ENCODE measurements at places on chromosomes 16 and 17. TPM values are rescaled to one million over a fixed set of nuclear protein-coding genes. Genes with fewer than 3 reads are reported as not detected.

DNA sequence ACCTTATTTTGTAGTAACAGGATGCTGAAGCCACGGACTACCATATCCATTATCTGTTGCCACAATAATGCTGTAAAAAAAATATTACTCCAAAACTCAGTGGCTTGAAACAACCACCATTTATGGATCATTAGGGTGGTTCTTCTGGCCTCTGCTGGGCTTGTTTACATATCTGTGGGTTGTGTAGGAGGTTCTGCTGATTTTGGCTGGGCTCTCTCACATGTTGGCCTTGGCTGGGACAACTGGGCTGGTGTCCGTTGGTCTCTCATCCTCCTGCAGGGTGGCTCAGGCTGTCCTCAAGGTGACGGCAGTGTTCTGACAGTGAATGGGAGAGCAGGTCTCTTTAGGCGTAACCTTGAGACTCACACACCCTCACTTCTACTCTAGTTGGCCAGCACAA is 76.0 kb downstream of the GPR139 start:
- DNase-seq: no peak

GRCh38 chr17:32361270-32361669 is 11.3 kb downstream of the ZNF207 start:
- DNase-seq: no peak

The FBXO39 gene
- 0.42 TPM for total RNA-seq

DNA sequence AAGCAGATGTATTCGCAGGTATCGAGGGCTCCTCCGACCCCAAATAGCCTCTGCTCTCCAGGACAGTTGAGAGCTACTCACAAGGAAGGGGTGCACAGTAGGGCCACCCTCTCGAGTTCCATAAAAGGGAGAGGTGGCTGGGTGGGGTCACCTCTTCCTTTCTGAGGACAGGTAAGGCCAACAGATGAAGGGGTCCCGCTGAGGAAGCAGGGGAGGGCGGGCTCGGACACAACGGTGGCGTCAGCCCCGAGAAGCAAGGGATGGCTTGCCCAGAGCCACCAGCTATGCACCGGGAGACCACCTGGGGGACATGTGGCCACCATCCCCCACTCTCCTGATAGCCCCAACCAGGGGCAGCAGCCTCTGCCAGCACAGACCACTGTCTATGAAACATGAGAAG is 15.1 kb upstream of the CYTH1 start:
- no peak for DNase-seq

The HS3ST4 gene
- total RNA-seq: not detected

Data from natural killer cell treated with Interleukin-12 subunit alpha and Interleukin-12 subunit beta and Interleukin-15 and Interleukin-18, amount 100 ng/mL, for 72 hours (primary cell).